Activated CD8-positive, alpha-beta memory T cell treated with anti-CD3 and anti-CD28 coated beads, Interleukin-2, amount 10 ng/mL, durations not matched to agents 7 days and 5 days (primary cell): ENCODE measurements at places on chromosomes 13 and 19. TPM values are rescaled to one million over a fixed set of nuclear protein-coding genes. Genes with fewer than 3 reads are reported as not detected.
A peak's percentile ranks its signal among the peaks of the same experiment; 100 is the strongest.

DNA sequence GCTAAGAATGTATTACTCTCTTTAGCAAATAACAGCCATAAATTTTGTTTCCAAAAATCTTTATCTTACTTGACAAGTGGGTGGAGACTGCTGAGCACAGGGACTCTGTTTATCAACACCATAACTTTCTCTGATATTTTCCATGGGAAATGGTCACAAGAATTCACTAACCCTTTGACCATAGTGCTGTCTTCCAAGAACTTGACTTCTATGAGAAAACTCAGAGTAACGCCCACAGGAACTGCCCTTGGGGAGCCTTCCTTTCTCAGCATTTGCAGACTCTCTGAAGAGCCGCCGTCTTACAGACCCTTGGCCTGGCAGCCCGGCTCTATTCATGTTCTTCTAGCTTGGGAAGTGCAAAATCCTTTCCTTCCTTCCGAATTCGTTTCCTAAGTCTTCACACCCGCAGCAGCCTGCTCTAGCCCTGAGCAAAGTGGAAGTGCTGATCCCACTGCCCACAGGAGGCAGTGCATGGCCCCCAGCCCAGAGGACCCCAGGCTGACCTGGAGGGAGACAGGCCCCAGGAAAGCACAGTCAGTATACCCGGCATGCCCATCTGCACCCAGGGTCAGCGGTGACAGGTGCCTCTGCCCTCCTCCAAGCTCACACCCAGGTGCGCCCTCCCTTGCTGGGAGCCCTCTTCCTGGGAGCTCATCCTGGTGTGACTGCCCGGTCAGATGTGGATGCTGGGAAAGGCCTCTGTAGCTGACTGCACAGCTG, 10.2 kb downstream of the GAS6 start:
- DNase-seq, result no peak

DNA sequence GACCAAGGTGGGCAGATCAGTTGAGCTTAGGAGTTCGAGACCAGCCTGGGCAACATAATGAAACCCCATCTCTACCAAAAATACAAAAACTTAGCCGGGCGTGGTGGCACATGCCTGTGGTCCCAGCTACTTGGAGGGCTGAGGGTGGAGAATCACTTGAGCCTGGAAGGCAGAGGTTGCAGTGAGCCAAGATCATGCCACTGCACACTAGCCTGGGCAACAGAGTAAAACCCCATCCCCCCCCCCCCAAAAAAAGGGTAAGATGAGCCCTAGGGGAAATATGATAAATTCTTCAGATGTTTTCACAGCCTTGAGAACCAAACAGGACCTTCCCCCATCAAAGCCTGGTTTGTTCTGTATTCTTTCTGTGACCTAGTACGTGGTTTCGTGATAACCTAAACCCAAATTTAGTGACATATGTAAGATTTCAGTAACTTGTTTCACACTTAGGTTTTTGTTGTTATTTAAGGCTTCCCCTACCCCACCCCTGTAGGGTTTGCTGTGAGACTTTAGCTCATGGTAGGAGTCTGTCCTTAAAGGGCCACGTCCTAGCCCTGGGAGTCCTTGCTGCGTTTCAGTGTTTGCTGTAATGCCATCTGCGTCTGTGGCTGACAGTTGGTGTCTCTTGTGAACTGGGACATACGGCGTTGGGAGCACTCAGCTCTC, 49.6 kb downstream of the MYO9B start:
- peak; percentile 57 for DNase-seq

DNA sequence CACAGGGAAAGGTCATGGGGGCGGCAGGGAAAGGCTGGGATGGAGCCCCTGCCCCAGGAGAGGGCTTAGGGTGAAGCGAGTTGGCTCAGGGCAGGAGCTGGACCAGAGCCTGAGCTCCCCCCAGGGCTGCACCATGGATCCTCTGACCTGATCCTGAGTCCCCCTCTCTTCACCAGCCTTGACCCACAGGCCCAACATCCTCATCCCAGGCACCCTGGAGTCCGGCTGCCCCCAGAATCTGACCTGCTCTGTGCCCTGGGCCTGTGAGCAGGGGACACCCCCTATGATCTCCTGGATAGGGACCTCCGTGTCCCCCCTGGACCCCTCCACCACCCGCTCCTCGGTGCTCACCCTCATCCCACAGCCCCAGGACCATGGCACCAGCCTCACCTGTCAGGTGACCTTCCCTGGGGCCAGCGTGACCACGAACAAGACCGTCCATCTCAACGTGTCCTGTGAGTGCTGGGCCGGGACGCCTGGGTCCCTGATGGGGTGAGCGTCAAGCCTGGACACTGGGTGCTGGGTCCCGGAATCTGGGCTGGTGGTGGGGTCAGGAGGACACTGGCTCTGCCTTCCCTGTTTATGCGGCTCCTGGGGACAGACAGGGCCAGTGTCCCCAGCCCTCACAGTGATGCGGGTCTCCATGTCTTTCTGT, 842 bp downstream of the SIGLEC9 start:
- no peak for DNase-seq

Gene ZNF230
- total RNA-seq, result 5.1 TPM

DNA sequence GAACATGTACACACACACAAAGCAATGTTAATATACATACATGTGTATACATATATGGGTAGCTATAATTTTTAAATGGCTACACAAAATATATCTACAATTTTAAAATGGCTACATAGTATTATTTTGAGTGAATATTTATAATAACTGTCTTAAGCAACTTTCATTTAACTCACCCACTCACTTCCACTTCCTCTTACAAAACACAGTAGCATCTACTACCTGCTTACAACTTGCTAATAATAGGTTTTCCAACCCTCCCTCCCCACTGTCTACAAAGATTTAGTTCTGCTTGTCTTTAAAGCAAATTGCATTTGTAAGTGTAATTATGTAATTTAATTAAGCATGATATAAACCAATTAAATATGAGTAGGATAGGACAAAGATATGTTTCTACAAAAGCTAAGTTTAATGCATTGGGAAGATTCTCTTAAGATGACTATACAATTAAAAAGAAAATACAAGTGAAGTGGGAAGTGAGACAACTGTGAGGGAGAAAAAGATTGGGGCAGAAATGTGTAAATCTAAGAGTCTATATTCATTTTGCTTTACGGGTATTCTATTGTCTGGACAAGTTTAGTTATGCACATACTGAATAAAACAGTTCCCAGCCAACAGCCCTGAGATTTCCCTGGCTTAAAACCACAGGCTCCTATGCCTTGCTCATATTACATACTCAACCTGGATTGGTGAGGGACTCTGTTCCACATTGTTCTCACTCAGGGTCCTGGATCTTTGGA, 583.1 kb downstream of the EFNB2 start:
- no peak for DNase-seq

- no peak for DNase-seq
Observed at GRCh38 chr13:85266331-85266730, 532.9 kb downstream of the SLITRK6 start.

Gene KL
- not detected for total RNA-seq

DNA sequence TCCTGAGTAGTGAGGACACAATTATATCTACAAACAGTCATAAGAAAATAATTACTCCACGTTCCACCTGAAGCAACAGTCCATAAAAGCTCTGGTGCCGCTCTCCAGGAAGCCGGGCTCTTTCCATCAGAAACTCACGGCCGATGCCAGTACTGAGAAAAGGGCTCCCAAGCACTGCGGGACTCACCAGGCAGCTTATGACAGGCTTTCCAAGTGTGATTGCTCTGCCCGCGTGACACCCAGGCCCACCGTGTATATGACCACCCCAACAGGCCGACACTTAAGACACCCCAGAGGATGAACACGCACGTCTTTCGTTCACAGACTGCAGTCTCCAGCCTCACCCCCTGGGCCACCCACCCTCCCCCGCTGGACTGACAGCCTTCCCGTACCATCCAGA, 199.0 kb downstream of the UQCRFS1 start:
- no peak for DNase-seq

Gene SYNGR4
- total RNA-seq, result not detected

GRCh38 chr13:30429721-30430694, 7.7 kb downstream of the UBE2L5 start:
- peak; percentile 50 for DNase-seq

DNA sequence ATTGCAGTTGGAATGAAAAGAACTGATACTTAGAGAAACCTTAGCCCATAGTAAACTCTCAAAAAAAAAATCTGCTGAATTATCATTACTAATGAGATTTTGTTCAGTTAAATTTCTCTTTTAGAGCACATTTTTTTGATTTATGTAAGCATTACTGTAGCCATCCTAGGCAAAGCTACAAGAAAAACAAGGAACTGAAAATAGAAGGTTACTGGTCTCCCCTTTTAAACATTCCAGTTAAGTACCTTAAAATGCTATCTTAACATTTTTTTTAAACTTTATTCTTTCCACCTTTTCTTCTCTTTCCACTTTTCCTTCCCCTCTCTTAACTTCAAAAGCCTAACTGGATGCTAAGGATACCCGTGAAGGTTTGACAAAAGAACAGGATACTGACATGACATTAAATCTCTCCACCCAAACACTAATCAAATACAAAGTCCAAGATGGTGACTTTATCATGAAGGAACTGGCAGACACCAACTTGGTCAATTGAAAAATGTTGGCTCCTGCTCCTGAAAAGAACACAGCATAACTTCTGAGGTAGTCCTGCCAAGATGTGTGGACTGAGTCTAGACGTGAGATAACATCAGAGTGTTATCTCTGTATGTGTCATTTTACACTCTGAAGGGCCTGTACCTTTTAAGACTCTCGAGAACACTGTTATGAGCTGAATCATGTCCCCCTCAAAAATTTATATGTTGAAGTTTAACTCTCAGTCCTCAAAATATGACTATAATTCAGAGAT, 29.5 kb upstream of the SACS start:
- DNase-seq, result no peak

GRCh38 chr19:54667217-54667616, 4.4 kb downstream of the LILRB4 start:
- DNase-seq, result no peak

Gene SCN1B
- 0.26 TPM for total RNA-seq

DNA sequence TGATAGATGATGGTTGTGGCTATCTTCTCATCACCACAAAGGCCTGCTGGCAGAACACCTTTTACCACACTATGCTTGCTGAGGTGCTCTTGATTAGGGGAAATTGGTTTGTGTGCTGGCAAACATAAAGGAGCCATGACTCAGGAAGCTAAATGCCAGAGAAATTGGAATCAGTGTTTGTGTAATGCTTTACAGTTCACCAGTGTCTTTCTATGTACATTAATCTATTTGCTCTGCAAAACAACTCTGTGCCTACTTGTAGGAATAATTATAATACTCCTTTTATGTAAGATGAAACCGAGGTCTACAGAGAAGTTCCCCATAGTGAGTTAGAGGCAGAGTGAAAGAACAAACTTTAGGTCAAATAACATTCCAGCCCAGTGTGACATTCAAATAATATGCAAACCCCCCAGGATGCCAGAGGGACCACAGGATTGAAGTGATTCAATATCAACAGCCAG, 390.5 kb upstream of the HTR2A start:
- no peak for DNase-seq

GRCh38 chr13:102273111-102273510, 128.7 kb downstream of the FGF14 start:
- DNase-seq, result no peak

DNA sequence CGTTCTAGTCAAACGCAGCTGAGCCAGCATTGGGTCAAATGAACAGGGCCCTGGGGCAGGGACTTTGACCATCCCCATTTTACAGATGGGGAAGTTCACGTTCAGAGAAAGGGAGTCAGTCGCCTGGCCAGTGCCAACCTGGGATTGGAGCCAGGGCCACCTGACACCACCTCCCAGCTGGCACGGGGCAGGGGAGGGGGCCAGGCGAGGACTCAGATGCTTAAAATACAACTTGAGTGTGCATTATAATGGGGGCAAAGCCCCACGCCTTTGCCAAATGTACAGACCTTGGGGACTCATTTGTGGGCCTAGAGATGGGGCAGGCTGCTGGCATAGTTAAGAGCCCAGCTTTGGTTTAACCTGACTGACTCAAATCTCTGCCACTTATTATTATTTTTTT, 14.6 kb downstream of the PRR12 start:
- no peak for DNase-seq

GRCh38 chr13:67792151-67792676, 562.1 kb upstream of the PCDH9 start:
- no peak for DNase-seq

Gene PLD3
- total RNA-seq, result 84.7 TPM

- DNase-seq, result no peak
Observed at GRCh38 chr13:98416408-98416807, 160.5 kb downstream of the STK24 start.

DNA sequence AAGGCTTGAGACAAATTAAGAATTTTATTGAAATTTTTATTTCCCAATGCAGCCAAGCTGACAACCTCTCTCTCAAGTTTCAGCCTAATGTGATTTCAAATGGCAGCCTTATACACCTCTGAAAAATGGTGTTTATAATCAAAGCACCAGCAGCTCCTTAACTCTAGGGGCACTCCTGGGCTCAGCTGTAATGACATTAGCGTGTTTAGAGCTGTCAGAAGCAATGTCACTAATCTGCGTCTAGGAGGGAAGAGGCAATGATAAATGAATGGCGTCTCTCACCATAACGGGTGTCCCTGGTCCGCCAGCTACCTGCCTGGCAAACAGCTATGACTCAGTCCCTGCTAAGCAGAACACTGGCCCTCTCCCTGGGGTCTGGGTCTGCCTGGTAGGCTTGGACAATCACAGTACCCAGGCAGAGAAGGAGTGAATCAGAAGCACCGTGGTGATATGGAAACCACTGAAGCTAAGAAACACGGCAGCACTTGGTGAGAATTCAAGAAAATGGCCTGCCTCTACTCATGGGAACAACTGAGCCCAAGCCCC, 131.8 kb upstream of the VSTM2B start:
- DNase-seq, result no peak

Gene GSX1
- total RNA-seq, result not detected

Gene CPB2
- not detected for total RNA-seq
